ENCODE measurements at places on chromosomes 2 and 18.

DNA sequence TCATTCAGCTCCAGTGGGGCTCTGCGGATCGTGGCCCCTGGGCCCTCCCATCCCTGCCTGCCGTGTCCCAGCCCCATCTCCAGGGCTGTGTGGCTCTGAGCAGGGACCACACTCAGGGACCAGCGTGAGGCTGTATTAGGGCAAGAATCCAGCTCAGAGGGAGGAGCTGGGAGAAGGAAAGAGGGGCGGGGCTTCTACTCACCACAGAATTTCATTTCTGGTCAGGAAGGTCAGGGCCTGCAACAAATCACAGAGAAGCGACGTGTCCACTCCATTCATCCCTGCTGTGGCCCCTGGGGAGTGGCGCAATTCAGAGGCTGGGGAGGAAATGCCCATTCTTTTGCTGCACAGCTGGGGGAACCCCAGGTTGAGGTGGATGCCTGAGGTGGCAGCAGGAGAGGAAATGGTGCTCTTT is 828 bp downstream of the CIB4 start:
- no peak for DNase-seq

GRCh38 chr2:15832849-15833680 is 107.3 kb upstream of the MYCN start:
- DNase-seq: no peak

DNA sequence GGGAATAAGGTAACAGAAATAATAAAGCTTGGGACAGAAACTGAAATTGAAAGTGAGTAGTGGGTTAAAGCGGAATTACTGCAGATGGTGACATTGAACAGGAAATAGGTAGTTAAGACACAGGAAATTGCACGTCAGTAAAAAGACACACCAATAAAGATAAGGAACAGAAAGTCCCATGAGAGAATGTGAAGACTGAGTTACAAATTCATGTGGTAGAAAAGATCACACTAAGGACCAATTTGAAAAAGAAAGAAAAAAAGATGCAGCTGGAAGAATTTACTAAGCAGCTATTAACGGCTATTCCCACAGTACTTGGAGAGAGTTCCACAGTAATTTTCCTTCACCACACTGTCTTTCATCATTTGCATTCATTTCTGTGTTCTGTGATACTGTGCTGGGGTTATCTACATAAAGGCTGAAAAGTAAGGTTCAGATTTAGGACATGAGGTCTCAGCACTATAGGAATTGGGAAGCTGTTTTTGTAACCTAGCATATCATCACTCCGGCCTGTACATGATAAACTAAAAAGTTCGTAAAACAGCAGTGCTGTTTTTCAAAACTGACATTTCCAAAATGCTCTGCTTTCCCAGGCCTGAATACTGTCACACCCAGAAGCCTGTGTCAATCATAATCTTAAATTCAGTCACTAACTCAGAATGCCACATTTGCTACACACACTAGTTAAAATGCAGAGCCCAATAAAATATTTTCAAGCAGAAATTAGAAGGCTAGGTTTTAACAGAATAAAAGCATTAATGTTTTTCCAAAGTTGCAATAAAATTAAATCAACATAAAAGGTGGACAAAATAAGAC is 42.9 kb downstream of the SRBD1 start:
- no peak for DNase-seq

DNA sequence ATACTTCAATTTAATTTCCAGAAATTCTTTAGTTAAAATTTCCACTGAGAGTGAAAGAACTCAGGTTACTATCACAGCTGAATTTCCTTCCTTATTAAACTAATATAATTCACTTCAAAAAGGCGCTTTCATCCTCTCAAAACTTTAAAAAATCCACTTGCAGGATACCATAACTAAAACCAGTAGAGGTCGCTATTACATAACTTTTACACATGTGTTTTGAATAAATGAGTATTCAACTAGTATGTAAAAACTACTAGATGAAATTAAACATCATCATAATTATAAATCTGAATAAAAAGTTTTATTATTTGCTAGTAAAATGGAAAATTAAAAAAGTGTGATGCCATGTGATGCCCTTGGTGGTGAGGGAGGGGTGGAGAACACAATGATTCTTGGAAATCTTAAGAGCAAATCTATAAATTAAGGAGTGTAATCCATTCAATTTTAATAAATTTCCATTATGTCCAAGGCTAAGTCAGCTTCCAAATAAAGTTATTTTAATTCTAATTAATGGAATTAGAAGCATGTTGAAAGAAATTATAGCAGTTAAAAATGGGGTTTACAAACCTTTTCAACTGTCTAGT is 61.4 kb downstream of the SOS1 start:
- no peak for DNase-seq

DNA sequence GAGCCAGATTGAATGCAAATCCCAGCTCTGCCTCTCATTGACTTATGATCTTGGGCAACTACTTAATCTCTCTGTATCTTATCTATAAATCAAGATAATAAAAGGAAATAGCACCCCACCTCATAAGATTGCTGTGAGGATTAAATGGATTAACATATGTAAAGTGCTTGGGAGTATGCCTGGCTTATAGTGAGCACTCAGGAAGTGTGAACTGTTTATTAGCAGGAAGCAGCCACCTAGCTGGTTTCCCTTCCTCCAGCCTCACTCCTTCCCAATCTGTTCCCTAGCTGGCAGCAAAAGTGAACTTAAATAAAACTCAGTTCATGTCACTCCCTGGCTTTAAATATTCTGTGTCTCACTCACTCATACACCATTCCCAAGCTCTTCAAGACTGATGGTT is 526.6 kb upstream of the PKDCC start:
- no peak for DNase-seq

GRCh38 chr2:51710222-51710621 is 678.3 kb upstream of the NRXN1 start:
- DNase-seq: no peak
